ENCODE measurements at places on chromosomes 1 and 21. TPM values are rescaled to one million over a fixed set of nuclear protein-coding genes. Genes with fewer than 3 reads are reported as not detected.

GRCh38 chr1:173527151-173527826 lies 50.2 kb downstream of the PRDX6 start:
- no peak for DNase-seq

GRCh38 chr1:75305061-75305460 lies 170.9 kb downstream of the LHX8 start:
- no peak for DNase-seq

GRCh38 chr1:48547561-48548220 lies 75.7 kb upstream of the SPATA6 start:
- no peak for DNase-seq

- DNase-seq = no peak
Measured at GRCh38 chr1:168918860-168919741, 187.4 kb upstream of the ATP1B1 start.

DNA sequence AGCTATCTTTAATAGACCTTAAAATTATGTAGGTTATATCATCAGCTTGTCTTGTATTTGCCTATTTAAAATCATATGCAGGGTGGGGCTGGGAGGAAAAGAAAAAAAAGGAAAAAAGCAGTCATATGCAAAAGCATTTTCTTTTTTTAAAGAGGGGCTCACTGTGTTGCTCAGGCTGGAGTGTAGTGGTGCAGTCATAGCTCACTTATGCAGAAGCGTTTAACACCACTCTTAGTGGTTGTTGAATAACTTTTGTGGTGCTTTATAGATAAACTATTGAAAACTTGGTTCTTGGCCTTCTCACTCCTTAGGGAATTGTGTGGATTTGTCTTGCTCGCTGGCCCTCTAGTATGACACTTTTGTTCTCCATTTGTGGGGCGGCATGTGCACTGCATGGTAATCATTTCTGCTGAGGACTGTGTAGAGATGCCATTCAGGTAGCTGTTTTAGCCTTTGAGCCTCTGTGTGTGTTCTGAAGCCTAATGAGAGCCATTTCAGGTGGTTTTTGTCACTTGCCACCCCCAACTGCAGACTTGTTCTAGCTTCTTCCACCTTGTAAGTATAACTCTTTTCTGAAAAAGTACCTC lies 77.8 kb downstream of the KIF1B start:
- DNase-seq = no peak

DNA sequence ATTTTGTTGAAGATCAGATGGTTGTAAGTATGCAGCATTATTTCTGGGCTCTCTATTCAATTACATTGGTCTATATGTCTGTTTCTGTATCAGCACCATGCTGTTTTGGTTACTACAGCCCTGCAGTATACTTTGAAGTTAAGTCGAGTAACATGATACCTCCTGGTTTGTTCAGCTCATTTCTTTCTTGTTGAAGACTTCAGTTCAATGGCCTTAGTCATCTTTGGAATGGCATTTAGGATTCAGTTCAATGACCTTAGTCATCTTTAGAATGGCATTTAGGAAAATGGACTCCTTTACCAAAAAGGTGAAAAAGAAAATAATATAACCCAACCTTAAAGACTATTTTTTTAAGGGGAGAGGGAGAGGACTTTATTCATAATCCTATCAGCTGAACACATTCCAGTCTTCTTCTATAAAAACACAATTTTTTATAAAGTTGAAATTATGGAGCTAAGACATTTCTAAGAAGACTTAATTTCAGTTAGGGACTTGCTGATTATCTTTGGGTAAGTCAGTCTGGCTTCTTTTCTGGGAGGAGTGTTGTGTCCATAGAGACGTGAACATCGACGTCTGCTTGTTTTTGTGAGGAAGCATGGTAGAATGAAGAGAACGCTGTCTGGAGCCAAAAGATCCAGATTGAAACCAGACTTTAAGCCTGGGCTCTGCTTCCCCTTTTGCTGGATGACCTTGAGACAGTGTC lies 48.3 kb downstream of the DDR2 start:
- no peak for DNase-seq

- DNase-seq = no peak
Measured at GRCh38 chr1:14915356-14916054, 238.0 kb upstream of the TMEM51 start.

DNA sequence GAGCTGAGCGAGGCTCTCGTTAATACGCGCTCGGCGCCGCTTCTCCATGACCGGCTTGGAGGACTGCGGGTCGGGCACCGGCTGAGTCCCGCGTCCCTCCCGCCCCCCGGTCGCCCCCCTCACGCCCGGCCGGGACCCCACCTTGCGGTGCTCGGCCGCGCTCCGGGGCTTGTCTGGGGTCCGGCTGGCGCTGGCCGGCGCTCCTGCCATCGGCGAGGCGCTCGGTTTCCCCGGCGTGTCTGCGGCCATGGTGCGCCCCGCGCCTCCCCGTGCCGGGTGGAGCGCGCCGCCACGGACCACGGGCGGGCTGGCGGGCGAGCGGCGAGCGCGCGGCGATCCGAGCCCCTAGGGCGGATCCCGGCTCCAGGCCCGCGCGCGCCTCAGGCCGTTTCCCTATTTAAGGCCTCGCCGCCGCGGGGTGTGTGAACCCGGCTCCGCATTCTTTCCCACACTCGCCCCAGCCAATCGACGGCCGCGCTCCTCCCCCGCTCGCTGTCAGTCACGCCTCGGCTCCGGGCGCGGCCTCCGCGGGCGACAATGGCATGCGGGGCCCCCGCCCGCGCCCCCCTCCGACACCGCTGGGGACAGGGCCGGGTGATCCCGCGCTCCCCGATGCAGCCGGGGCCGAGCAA lies at the start of gene HES4:
Gene HES4 (minus strand): TSS at position 373 of the 632 bp plus-strand sequence. CDS start 124 bp downstream, at position 249.
- no peak for DNase-seq

DNA sequence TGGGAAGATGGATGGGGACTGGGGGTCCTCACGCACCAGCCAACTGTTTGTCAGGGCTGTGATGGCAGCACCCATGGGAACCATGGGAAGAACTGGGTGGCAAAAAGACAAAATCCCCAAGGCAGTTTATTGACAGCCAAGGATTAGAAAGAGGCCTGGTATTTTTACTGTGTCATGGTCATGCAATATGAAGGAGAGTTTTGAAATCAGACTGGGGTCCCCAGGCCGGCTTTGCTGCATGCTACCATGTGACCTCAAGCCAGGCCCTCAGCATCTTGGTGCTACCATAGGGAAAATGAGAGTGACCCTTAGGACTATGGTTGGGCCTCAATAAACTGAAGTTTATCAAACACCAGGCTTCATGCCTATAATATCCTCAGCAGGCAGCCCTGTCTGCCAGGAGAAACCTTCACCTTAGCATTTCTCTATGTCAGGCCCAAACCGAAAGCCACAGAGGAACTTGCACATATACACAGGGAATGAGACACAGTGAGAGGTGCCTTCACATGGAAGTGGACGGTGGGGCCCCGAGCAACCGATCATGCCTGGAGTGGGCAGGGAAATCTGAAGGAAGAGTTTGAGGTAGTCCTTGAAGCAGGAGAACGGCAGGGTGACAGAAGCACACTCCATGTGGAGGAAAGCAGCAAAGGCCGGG lies 203.2 kb downstream of the HIVEP3 start:
- no peak for DNase-seq

GRCh38 chr1:17089506-17089905 lies 29.7 kb downstream of the PADI2 start:
- no peak for DNase-seq

GRCh38 chr1:244662599-244662998 lies 9.7 kb downstream of the DESI2 start:
- DNase-seq = no peak

DNA sequence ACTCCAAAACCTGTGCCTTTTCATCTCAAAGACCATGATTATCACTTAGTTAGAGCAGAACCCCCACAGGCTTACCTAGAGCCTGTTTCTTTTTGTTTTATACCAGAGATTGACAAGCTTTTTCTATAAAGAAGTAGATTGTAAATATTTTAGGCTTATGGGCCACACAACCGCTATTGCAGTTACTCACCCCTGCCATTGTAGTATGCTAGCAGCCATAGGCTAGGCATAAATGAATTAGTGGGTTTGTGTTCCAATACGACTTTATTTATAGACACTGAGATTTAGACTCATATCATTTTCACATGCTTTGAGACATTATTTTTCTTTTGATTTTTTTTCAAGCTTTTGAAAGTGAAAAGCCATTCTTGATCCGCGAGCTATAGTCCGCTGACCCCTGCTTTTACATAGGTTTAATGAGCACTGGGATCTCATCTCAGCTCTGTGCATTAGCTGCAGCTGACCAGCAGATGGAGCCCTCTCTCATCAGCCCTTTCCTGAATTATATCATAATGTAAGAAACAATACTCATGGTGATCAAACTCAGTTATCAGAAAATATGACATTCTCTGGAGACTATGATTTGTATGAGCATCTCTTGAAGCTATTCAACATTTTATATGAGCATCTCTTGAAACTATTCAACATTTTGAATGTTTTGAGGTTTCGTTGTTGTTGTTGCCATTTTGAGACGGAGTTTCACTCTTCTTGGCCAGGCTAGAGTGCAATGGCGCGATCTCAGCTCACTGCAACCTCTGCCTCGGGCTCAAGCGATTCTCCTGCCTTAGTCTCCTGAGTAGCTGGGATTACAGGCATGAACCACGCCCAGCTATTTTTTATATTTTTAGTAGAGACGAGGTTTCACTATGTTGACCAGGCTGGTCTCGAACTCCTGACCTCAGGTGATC lies 111.9 kb upstream of the L1TD1 start:
- no peak for DNase-seq

DNA sequence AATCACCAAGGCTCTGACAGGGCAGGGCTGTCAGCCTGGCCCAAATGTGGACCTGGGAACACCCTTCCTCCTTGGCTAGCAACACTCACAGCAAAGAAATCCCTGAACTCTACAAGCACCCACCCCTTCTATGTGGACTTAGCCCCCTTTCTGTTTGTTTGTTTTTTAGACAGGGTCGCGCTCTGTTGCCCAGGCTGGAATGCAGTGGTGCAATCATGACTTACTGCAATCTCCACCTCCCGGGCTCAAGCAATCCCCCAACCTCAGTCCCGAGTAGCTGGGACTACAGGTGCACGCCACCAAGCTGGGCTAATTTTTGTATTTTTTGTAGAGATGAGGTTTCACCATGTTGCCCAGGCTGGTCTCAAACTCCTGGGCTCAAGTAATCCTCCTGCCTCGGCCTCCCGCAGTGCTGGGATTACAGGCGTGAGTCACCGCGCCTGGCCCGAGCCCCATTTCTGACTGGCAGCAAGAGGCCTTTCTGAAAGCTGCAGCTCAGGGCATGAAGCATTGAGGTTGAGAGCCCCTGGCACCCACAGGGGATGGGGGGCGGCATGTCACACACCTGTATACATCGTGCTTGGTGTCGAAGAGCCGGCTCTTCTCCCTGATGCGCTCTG lies 16.2 kb downstream of the RIPK4 start:
- no peak for DNase-seq

CFHR4 gene
- not detected for total RNA-seq

TFAP2E gene
- 1.2 TPM for total RNA-seq

LRRC8C gene
- 22.9 TPM for total RNA-seq

AADACL4 gene
- total RNA-seq = not detected

FGR gene
- 49.7 TPM for total RNA-seq

CYP4A11 gene
- total RNA-seq = not detected

SERINC2 gene
- 10.0 TPM for total RNA-seq

All from mesenteric fat pad (tissue), 1 donor.